Calu3 (cell line): ENCODE measurements at places on chromosomes 4 and X. TPM values are rescaled to one million over a fixed set of nuclear protein-coding genes. Genes with fewer than 3 reads are reported as not detected.

GRCh38 chr4:177957596-177958360 lies 515.5 kb upstream of the AGA start:
- H3K27ac ChIP-seq = no peak overlapping the region
- DNase-seq = no peak
- H3K36me3 ChIP-seq = no peaks in the 10 kb centered on the region

DNA sequence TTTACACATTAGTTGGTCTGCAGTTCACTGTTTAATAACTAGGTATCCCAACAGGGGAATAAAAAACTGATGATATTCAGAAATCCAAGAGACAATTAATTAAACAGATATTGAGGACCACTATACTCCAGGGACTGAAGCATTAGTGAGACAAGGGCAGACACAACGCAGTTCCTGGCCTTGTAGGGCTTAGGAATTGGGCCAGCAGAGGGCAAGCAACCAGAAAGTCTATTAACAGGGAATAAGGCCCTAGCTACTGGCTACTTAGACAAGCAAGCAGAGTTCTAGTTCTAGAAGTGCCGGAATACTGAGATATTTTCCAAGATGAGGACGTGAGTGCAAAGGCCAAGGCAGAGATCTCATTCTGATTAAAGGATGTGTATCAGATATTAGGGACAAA lies 58.6 kb upstream of the ADGRA3 start:
- H3K36me3 ChIP-seq = no peaks in the 10 kb centered on the region
- no peaks in the 10 kb centered on the region for H3K4me1 ChIP-seq
- H3K4me3 ChIP-seq = no peak overlapping the region
- no peaks in the 10 kb centered on the region for H3K27me3 ChIP-seq
- H3K27ac ChIP-seq = no peak overlapping the region

DNA sequence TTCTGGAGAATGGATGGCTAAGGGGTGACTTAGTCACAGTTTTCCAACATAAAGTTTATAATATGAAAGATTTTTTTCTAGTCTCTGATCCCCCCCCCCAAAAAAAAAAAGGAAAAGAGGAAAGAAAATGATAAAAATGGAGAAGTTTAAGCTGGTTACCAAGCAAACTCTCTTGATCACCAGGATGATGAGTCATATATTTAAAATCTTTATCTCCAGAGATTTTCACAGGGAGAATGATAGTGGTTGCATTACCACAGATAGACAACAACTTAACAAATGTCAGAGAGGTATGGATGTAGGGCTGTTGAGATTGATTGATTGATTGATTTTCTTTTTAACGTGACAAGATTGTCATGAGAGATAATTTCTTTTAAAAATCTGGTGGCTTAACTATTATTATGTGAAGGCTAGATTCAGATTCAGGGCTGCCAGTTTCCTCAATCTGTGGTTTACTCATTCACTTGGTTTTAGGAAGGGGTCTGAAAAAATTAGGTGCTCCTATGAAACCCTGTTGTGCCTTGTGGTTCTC lies 13.3 kb upstream of the TEX13C start:
- H3K36me3 ChIP-seq = no peaks in the 10 kb centered on the region
- H3K4me1 ChIP-seq = no peaks in the 10 kb centered on the region
- no peak overlapping the region for H3K4me3 ChIP-seq
- H3K27ac ChIP-seq = no peak overlapping the region
- DNase-seq = no peak
- H3K27me3 ChIP-seq = no peaks in the 10 kb centered on the region

DNA sequence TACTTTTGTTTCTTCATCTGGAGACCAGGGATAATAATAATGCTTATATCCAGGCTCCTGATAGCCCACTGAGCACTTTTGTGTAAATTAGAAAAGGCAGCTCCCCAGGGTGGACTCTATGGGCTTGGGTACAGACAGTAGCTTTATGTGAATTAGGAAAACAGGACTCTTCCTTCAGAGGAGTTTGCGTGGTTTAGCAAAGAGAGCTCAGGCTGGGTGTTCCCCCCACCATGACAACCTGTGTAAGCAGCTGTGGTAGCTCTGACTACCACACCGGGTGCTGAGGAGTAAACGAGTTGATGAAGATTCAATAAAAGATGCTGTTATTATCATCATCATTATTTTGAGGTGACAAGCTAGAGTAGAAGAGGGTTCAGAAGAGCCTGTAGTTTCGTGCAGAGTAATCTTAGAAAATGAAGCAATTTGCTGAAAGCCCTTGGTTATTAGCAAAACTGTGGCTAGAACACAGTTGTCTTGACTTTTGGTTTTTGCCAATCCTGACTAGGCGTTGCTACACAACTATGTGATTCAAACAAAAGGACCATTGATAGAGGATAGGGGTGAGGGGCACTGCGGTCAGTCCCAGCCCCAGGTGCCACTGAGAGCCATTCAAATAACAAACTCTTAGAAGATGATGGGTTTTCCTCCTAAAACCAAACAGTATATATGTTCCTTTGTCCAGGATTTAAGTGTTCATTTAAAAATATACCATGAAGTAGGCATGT lies 60.6 kb upstream of the LIMCH1 start:
- no peaks in the 10 kb centered on the region for H3K27me3 ChIP-seq
- peaks cover 38% of the 10 kb centered on the region for H3K4me1 ChIP-seq
- H3K4me3 ChIP-seq = no peak overlapping the region
- no peaks in the 10 kb centered on the region for H3K36me3 ChIP-seq
- DNase-seq = peak; percentile 39

DNA sequence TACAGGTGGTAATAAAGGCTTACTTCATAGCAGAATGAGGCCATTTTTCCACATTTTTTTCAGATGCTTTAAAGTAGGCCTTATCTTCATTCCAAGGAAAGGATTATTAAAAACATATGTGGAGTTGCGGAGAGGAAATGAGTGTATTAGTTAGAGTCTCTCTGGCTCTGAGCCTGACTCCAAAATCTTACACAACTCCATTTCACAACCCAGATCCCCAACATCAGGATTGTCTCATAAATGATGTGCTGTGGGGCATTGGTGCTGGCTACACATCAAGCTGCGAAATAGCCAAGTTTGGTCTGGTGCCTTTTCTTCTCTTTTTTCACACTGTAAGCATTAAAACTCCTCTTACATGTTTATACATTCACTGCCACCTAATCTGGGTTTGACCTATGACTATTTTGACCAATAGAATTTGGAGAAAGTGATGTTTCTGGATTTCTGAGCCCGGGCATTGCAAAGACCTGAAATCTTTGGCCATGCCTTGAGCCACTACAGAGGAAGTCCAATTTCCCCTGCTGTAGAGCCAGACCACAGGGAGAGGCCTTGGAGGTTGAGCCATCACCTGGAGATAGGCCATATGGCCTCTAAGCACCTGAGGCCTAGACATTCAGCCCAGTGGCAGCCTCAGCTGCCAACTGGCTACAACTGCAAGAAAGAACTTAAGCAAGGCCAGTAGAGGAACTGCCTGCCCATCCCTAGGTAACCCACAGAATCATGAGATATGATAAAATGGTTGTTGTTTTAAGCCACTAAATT lies 16.7 kb upstream of the SOD3 start:
- peaks cover 9% of the 10 kb centered on the region for H3K4me1 ChIP-seq
- H3K4me3 ChIP-seq = no peak overlapping the region
- H3K27me3 ChIP-seq = no peaks in the 10 kb centered on the region
- DNase-seq = no peak
- H3K36me3 ChIP-seq = no peaks in the 10 kb centered on the region
- H3K27ac ChIP-seq = no peak overlapping the region

DNA sequence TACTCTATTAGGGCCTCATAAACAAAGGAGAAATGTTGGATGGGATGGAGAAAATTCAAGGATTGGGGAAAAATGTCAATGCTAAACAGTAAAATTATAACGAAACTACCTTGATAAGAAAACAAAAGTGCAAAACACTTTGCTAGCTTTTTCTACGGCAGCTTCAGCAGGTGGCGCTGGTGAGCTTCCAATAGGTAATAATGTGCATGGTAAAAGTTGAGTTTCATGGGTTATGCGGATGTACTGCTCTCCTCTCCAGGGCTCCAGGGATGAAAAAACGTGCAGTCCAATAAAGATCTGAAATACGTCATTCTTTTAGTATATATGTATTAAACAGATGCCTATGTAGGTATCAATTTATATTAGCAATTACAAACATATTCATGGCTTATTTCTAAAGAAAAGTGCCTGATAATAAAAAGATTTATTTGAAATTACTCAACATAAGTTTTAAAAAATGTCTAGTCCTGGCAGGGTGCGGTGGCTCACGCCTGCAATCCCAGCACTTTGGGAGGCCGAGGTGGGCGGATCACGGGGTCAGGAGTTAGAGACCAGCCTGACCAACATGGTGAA lies 239.6 kb downstream of the GRXCR1 start:
- H3K4me1 ChIP-seq = no peaks in the 10 kb centered on the region
- H3K4me3 ChIP-seq = no peak overlapping the region
- H3K36me3 ChIP-seq = no peaks in the 10 kb centered on the region
- H3K27me3 ChIP-seq = no peaks in the 10 kb centered on the region
- no peak overlapping the region for H3K27ac ChIP-seq

- no peak overlapping the region for H3K4me3 ChIP-seq
- H3K36me3 ChIP-seq = no peaks in the 10 kb centered on the region
- no peak overlapping the region for H3K27ac ChIP-seq
- no peaks in the 10 kb centered on the region for H3K4me1 ChIP-seq
These were observed 289.3 kb upstream of the GATB start for GRCh38 chr4:152050106-152050505.

DNA sequence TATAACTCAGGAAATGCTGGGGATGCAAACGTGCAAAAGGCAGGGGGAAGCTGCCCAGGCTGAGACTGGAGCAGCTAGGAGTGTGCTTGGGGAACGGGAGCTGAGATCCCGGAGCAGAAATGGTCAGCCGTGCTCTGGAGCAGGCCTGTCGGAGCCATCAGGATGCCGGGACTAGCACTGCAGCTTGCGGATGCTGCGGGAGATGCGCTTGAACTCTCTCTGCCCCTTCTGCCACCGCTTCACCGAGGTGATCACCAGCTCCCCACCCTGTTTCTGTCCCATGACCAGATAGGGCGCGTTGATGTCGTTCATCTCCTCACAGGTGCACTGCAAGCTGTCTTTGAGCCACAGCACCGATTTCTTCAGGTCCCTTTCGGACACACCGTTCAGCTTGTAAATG lies 7.6 kb downstream of the SFRP2 start:
- no peaks in the 10 kb centered on the region for H3K36me3 ChIP-seq
- H3K4me3 ChIP-seq = no peak overlapping the region
- DNase-seq = no peak

DNA sequence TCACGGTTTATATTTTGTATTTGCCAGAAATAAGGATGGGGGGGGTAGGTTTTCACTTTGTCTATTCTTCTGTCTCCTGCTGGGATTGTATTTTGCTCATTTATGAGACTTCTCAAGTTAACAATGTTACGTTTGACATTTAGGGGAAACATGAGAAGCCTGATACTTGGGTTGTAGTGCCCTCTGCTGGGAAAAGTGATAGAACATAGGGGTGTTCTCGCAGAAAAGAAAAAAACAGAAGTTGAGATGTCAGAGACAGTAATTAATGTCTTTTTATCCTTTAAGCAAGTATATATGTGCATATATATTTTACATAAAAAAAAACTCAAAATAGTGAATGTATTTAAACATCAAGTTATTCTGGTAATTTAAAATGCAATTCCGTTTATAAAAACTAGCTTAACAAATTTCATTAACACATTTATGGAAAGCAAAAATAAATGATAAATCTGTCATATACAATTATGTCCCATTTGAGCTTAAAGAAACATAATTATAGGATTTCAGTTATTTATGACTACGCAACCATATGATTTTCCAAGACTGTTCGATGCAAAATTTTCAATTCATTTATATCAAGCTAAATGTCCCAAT lies 46.0 kb upstream of the TMPRSS11F start:
- no peak overlapping the region for H3K4me3 ChIP-seq
- no peaks in the 10 kb centered on the region for H3K27me3 ChIP-seq
- H3K36me3 ChIP-seq = no peaks in the 10 kb centered on the region
- H3K27ac ChIP-seq = no peak overlapping the region
- H3K4me1 ChIP-seq = peaks cover 8% of the 10 kb centered on the region
- peak; percentile 53 for DNase-seq

- H3K36me3 ChIP-seq = no peaks in the 10 kb centered on the region
- peaks cover 27% of the 10 kb centered on the region for H3K27me3 ChIP-seq
- no peaks in the 10 kb centered on the region for H3K4me1 ChIP-seq
- H3K27ac ChIP-seq = no peak overlapping the region
- H3K4me3 ChIP-seq = no peak overlapping the region
These were observed 2.0 kb downstream of the DIPK2B start for GRCh38 chrX:45198706-45199105.

- H3K27me3 ChIP-seq = no peaks in the 10 kb centered on the region
- no peak overlapping the region for H3K4me3 ChIP-seq
- no peaks in the 10 kb centered on the region for H3K36me3 ChIP-seq
- peak overlapping the region; percentile 33 for H3K27ac ChIP-seq
These were observed 29.7 kb downstream of the PPP1R2C start for GRCh38 chrX:42748067-42748850.

DNA sequence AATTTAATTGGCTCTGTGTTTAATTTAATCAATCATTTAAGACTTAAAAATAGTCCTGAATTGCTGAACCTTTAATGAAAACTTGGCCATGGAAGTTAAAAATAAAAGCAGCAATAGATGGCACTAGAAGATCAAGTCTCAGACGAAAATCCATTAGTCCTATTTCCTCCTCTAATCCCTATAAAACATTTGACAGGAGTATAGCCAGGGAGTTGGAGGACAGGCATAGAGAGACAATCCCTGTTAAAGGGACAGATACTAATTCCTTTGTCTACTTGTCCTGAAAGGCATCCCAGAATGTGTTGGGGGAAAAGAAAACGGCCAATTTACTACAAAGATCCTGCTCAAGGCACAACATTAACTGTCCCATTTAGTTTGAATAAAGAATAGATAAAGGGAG lies 276.3 kb upstream of the TACR3 start:
- H3K36me3 ChIP-seq = no peaks in the 10 kb centered on the region
- H3K4me3 ChIP-seq = peak overlapping the region; percentile 30
- no peak for DNase-seq
- H3K27ac ChIP-seq = peak overlapping the region; percentile 64

GRCh38 chrX:29155286-29155685 lies 568.0 kb downstream of the IL1RAPL1 start:
- no peak overlapping the region for H3K4me3 ChIP-seq
- no peak overlapping the region for H3K27ac ChIP-seq
- no peak for DNase-seq
- H3K4me1 ChIP-seq = no peaks in the 10 kb centered on the region
- no peaks in the 10 kb centered on the region for H3K27me3 ChIP-seq
- H3K36me3 ChIP-seq = no peaks in the 10 kb centered on the region

DNA sequence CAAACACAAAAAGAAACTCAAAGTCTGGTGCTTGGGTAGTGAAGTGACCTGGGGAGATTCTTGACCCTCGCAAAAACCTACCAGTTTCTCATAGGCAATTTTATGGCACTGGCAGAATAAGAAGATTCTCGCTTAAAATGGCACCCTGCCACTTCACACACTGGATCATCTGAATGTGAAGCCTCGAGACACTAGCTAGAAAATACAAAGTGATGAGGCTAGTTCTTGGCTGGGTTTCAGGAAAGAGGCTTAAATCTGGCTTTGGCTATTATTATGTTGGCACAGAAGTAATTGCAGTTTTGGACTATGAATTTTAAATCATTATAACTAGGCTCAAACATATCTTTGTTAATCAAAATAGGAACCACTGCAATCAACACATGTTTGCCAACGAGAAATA lies 634.7 kb upstream of the BOD1L1 start:
- DNase-seq = no peak
- H3K4me1 ChIP-seq = no peaks in the 10 kb centered on the region
- H3K27me3 ChIP-seq = no peaks in the 10 kb centered on the region
- H3K36me3 ChIP-seq = no peaks in the 10 kb centered on the region

- H3K4me1 ChIP-seq = peaks cover 8% of the 10 kb centered on the region
- no peak overlapping the region for H3K27ac ChIP-seq
These were observed 68.3 kb upstream of the DDX3X start for GRCh38 chrX:41265615-41266014.

Gene NDNF
- 0.29 and 0.66 TPM in 2 replicates for total RNA-seq
